ENCODE measurements at places on chromosomes 5 and 9. TPM values are rescaled to one million over a fixed set of nuclear protein-coding genes. Genes with fewer than 3 reads are reported as not detected.

Gene FANCG
- 23.6 TPM for polyA plus RNA-seq

Gene OR2S2
- 0.23 TPM for polyA plus RNA-seq

Gene SOX30
- polyA plus RNA-seq: 0.42 TPM

Gene HTR4
- polyA plus RNA-seq: not detected

DNA sequence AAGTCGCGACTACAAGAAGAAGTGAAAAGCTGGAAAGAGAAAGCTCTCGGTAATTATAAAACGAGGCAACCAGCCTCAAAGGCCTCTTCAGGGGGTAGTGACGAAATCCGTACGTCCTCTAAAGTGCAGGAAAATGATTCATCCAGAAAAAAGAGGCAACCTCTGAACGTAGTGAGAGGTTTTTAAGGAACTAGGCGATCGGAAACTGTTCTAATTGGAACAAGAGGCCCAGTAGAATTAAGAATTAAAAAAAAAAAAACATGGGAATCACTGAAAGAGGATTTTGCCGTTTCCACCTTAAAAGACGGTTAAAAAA is 1.0 kb downstream of the CSNK1A1 start:
- no peak for DNase-seq

Gene GABRP
- polyA plus RNA-seq: 0.90 TPM

Gene TCF7
- 2.6 TPM for polyA plus RNA-seq

Gene ORM2
- not detected for polyA plus RNA-seq

Gene NEURL1B
- polyA plus RNA-seq: 34.7 TPM

Gene EDIL3
- 11.6 TPM for polyA plus RNA-seq

DNA sequence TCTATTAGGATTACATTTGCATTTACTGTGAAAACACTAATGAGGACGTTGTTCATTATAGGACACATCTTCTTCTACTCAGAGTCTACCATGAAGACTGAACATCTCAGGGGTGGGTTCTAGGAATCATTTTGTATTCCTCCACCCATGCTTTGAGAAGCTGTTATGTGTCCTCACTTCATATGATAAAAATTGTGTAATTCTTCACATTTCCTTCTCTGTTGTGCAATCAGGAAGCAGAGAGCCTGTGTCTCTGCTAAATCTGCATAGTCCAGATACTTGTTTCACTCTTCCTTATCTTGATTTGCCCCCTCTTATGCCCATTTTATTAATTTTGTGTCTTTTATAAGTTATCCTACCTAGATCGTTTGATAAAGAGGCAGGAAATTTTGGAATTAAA is 97.8 kb upstream of the IQGAP2 start:
- DNase-seq: no peak
